ENCODE measurements at places on chromosomes 7 and 10.

- DNase-seq = no peak
Observed at GRCh38 chr7:38558761-38559345, 72.3 kb downstream of the AMPH start.

DNA sequence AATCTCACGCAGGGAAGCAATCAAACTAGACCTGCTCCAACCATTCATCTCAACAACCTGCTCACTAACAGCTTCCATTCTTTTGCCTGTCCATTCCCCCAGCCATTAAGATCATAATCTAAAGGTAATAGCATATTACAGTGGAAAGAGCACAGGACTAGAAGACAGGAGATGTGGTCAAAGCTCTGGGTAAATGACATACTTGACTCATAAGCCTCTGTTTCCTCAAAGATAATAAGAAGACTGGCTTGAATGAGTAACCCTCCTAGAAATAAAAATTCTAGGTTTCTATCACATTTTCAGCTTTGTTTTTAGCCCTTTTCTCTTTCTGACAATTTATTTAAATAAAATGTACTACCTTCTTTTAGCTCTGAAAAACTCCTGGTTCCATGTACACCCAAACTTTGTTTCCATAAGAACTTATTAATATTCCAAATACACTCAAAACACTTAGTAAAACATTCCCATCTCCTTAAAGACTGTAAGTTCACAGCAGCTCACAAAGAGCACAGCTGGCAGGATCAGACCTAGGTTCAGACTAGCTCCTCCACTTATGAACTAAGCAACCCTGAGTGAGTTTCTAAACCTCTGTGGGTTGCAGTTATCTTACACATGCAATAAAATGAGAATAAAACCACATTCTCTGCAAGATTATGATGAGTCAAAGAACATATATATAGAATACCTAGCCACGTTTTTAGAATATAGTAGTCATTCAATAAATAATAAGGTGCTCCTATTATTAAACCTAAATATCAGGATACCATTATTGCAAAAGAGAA is 11.6 kb downstream of the FAM204A start:
- no peak for DNase-seq

DNA sequence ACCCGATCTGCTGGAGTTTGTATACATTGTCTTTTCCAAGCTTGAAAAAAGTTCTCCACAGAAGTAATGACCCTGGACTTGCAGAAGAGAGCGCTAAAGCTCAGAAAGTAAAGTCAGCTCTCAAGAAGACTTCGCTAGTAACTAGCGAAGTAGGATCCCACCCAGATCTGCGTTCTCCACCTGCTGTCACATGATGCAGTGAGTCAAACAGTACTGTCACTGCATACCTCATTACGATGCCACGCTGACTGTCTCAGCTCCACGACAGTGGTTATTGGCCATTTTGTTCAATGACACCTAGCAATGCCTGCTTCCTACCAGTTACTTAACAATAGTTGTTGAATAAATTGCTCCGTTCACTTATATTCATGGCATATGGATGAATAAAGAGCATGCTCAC is 29.7 kb upstream of the SEC61G start:
- peak; percentile 36 for DNase-seq

- no peak for DNase-seq
Observed at GRCh38 chr10:26755443-26755903, 58.0 kb downstream of the PDSS1 start.

DNA sequence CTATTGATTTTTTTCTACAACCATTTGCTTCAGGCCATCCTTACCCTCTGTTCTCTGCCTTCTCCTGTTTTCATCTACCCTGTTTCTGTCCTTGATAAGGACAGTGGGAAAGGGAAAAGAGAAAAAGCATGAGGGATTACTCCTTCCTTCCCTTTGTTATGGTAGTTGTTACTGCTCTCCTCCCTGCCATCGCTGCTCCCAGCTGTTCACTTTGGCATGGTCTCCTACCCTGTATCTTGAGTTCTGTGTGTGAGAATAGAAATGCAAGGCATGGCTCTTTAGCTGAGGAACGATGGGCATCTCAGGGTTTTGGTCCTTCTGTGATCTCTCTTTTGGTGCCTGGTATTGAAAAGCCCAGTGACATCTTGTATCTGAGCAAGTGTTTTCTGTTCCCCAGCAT is 6.4 kb downstream of the CCSER2 start:
- DNase-seq = no peak

- no peak for DNase-seq
Observed at GRCh38 chr7:127962589-127963361, 68.5 kb downstream of the LRRC4 start.

DNA sequence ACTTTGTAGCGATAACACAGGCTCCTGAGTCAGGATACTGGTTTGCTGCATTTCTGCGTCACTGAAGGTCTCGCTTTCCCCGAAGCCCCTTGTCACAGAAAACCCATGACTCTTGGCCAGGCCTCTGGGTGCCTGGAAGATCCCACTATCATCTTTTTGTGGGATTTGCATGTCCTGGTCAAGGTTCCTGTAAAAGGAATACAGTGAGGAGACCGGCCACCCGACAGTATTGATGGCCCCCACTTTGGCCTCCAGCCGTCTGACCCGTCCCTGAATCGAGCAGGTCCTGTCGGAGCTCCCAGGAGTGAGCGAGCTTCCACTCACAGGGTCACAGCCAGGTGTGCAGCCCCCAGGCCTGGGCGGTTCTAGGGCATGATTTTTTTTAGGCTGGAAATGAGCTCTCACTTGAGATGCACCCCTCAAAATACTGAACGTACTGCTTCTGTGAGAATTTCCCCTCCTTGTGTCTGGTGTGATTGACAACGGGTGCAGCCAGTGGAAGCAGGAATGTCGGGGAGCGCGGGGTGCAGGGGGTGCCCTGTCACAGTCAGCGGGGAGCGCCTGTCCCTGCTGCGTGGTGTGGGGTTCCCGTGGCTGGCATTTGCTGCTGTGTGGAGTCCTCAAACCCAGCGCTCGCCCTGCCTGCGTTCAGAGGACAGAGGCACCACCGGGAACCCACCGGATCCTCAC is 75.8 kb downstream of the DNAJB6 start:
- DNase-seq = no peak

DNA sequence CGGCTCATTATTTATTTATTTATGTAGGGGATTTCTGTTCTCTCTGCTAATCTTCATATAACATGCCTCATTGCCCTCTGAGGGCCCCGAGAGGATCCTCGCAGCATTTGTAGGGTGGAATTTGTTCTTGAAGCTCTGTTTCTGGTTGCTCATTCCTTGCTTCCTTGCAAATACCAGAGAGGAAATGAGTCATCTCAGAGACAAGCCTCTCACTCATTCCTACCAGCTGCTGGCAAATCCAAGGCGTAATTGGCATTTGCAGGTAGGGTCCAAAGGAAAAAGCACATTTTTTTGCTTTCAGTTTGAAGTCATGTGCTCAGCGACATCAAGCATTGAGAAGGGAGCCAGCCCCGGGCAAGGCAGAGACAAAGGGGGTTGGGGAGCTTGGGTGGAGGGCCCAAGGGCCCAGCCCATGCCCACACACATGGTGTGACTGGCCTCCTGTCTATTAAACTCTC is 501.6 kb downstream of the GALNT17 start:
- no peak for DNase-seq

- DNase-seq = no peak
Observed at GRCh38 chr7:32462977-32463376, 27.2 kb downstream of the LSM5 start.

- no peak for DNase-seq
Observed at GRCh38 chr7:3979611-3980299, 678.7 kb downstream of the SDK1 start.

DNA sequence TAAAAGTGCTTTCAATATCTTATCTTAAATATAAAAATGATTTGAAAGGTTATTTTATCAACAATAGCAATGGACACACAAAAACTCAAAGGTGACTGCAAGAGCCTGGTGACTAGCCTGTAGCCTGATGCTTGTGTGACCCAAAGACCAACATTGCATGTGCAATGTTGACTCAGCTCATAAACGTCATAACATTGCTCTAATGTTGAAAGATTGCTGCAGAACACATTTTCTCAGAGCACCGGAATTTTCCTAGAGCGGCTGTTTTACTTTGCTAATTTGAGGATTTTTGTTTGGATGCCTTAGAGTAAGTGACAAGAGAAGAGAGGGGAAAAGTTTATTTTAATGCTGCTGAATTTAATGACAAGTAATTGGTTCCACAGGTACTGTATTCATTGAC is 107.1 kb downstream of the RAB18 start:
- DNase-seq = no peak

GRCh38 chr7:4352069-4352468 is 330.0 kb upstream of the FOXK1 start:
- DNase-seq = no peak

DNA sequence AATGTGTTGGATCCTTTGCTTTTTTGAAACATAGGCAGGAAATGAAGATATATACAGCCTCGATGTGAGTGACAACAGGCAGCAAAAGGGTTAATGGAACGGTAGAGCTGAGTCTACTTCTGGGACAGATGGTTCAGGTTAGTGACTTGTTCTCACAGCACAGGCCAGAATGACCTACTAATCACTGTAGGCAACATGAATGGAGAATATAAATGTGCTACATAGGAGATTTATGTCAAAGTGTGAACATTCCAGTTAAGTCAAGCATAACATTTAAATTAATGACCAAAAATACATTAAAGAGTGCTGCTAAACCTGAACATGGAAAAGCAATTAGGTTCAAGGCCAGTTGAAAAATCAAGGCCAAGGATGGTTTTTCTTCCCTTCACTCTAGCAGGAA is 235.2 kb downstream of the POU6F2 start:
- no peak for DNase-seq

- DNase-seq = no peak
Observed at GRCh38 chr10:84089162-84089561, 50.1 kb upstream of the GHITM start.

GRCh38 chr10:48365668-48366067 is 59.2 kb downstream of the MAPK8 start:
- no peak for DNase-seq

GRCh38 chr10:52314822-52315552 is 906 bp downstream of the DKK1 start:
- DNase-seq = no peak

DNA sequence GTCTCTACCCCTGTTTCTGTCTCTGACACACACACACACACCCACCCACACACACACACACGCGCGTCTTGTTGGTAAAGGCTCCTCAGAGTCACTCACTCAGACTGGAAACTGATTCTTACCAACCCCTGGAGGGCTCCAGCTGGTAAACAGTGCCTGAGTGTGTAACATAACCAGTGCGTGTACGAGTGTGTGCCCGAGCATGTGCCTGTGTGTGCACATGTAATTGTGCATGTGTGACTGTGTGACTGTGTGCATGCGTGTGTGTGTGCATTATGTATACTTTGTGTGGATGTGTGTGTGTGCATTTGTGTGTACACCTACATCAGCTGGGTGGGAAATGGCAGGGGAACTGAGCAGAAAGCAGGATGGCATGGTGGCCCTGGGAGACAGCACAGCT is 317.1 kb downstream of the WDR37 start:
- no peak for DNase-seq

DNA sequence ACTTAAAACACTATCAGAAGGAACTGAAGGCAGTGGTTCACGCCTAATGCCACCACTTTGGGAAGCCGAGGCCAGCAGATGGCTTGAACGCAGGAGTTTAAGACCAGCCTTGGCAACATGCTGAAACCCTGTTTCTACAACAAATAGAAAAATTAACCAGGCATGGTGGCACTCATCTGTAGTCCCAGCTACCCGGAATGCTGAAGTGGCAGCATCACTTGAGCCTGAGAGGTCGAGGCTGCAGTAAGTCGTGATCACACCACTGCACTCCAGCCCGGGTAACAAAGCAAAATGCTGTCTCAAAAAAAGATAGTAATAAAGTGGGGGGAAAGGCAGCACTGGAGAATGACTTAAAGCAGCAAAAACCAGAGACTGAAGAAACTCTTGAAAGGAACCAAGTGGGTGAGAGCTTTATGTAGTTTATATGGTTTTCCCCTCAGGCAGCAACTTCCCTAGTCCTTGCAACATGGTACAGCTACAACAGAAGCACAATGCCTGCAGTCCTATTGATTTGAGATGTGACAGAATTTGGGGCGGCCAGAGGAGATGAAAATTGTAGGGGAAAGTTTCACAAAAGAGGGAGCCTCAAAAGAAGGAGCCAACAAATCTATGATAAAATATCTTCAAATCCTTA is 38.1 kb downstream of the GDI2 start:
- DNase-seq = no peak

DNA sequence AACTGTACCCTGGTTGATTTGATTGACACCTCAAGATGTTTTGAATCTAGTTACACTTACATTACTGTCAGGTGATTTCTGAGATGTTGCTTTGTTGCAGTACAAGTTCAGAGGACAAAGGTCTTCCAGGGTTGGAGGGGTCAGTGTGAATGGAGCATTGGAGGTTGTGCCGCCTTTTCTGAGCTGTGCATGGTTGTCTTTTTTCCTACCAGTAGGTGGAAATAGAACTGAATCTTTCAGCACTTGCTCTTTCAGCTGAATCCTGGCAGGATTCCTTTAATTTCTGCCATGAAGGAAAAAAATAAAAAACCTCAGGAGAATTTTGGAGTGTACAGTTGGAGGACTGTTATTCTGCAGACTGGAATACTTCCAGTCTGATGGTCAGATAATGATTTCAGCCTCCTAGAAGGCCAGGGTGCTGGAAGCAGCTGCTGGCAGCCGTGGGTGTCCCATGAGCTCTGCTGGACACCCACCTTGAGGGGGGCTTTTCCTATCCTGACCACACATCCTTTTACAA is 82.7 kb downstream of the PLCE1 start:
- no peak for DNase-seq

GRCh38 chr10:119412244-119413092 is 130.1 kb downstream of the RGS10 start:
- DNase-seq = peak; percentile 84

GRCh38 chr10:58930500-58930899 is 245.9 kb upstream of the PHYHIPL start:
- DNase-seq = no peak

- DNase-seq = no peak
Observed at GRCh38 chr7:129014501-129015101, 40.3 kb downstream of the TNPO3 start.

DNA sequence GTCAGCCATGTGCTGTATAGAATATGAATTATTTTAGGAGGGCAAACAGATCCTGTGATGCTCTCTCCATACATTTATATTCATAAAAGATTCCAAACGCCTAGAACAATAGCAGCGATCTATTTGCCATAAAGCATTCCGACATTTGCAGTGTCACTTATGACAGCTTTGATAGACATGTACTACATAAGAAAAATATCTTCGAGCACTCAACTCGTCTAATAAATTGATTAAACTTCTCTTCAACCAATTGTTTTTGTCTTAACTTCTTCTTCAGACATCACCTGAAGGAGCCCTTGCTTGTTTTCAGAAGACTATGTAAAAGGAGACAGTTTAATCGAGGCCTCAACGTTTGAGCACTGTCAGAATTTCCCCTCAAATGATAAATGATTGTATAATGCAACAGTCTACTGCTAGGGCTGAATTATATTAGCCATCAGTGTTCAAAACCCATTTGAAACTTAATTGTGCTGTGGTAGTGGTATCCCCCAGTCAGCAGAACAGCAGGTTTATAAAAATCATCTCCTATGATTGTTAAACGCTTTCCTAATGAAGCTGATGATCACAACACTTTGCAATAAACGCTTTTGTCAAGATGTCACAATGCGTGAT is 158.0 kb upstream of the MGMT start:
- DNase-seq = no peak

All from heart right ventricle (tissue), 16 donors.